Testis (tissue), 5 donors: ENCODE measurements at places on chromosomes 12 and 14. TPM values are rescaled to one million over a fixed set of nuclear protein-coding genes. Genes with fewer than 3 reads are reported as not detected.

The CLMN gene
- 35.9 TPM for total RNA-seq

The CTSG gene
- total RNA-seq = not detected

The KLRC2 gene
- not detected for total RNA-seq

The SLCO1B3 gene
- total RNA-seq = 3.9 TPM

The PSMC6 gene
- 75.9 TPM for total RNA-seq

The ITGB7 gene
- total RNA-seq = 0.24 TPM

The NAV3 gene
- total RNA-seq = 21.9 TPM

The TMEM132D gene
- total RNA-seq = 0.50 TPM

The GLS2 gene
- 4.7 TPM for total RNA-seq

The GPR132 gene
- 2.0 TPM for total RNA-seq

The LTA4H gene
- total RNA-seq = 44.4 TPM

DNA sequence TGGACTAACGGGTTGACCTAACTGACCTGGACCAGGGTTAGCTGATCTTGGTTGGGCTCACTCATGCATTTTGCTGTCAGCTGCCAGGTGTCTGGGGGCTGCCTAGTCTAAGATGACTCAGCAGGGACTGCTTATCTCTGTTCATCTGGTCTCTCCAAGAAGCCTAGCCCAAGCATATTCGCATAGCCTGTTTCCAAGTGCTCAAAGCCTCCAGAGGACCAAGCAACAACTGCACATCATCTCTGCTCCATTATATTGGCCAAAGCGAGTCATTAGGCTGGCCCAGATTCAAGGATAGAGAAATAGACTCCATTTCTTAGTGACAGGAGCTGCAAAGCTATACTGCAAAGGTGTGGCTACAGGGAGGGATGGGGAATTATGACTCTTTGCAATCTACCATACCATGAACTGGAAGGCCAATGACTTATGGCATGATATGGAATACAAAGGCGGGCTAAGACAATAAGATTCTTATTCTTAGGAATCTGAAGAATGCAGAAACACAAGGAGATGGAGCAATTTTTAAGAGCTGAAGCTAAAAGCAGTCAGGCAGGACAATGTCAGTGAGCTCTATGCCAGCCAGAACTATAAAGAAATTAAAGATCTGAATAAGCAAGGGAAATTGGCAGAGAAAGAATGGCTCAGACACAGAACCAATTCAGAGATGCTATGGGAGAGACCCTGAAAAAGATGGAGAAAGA is 194.6 kb upstream of the FSCB start:
- H3K27ac ChIP-seq = no peak overlapping the region
- no peak for DNase-seq

DNA sequence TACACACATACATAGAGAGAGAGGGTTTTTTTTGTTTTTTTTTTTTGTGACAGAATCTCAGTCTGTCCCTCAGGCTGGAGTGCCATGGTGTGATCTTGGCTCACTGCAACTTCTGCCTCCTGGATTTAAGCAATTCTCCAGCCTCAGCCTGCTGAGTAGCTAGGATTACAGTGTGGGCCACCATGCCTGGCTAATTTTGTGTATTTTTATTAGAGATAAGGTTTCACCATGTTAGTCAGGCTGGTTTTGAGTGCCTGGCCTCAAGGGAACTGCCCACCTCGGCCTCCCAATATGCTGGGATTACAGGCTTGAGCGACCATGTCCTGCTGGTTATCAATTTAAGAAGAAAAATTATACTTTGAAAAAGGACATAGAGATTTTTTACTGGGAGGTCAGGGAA is 710.6 kb downstream of the SLC6A15 start:
- no peak overlapping the region for H3K4me3 ChIP-seq
- no peaks in the 10 kb centered on the region for H3K27me3 ChIP-seq
- H3K27ac ChIP-seq = no peak overlapping the region
- no peaks in the 10 kb centered on the region for H3K4me1 ChIP-seq
- no peaks in the 10 kb centered on the region for H3K36me3 ChIP-seq

DNA sequence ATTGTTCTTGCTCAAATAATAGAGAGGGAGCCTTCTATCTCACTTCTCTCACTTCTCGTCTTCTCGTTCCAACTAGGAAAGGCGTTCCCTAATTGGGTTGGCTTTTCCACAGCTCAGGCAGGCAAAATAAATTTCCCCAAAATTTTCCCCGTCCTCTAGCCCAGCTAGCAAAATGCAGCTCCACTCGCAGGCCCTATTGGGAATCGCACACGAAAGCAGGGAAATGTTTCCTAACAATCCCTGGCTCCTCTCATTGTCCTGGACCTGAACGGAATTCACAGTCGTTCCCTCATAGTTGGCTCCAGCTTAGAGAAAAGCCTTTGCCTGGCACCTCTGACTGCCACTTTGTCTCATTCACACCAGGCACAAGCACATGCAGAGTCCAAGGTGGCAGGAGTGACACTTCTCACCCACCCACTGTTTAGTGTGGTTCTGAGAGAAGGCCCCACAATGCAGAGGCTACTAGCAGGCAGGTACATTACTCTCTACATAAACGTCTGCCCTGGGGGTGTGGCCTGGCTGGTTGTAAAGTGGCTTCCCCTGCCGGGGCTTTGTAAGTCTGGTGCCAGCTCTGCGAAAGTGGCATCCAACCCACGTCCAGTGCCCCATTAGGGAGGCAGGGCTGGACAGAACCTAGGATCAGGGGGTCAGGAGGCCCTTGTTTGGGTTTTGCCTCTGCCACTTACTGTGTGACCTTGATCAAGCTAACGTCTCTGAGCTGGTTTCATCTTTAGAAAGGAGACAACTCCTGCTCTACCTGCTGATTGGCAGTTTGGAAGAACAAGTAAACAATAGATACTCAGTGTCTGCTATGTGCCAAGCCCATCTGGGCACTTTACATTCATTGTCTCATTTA is 4.2 kb downstream of the SERPINA10 start:
- H3K4me1 ChIP-seq = peaks cover 5% of the 10 kb centered on the region
- no peak overlapping the region for H3K4me3 ChIP-seq
- H3K27me3 ChIP-seq = no peaks in the 10 kb centered on the region
- no peak overlapping the region for H3K27ac ChIP-seq

- DNase-seq = no peak
- H3K4me1 ChIP-seq = peaks cover 15% of the 10 kb centered on the region
- H3K36me3 ChIP-seq = no peaks in the 10 kb centered on the region
- peak overlapping the region; percentile 81 for H3K4me3 ChIP-seq
- H3K27ac ChIP-seq = no peak overlapping the region
These were observed 3.8 kb downstream of the C14orf93 start for GRCh38 chr14:23006188-23006534.

- no peak for DNase-seq
- peaks cover 12% of the 10 kb centered on the region for H3K4me1 ChIP-seq
- H3K27me3 ChIP-seq = peaks cover 3% of the 10 kb centered on the region
- no peak overlapping the region for H3K27ac ChIP-seq
These were observed 4.9 kb downstream of the VSX2 start for GRCh38 chr14:74244115-74244514.

GRCh38 chr12:6367969-6368892 is 7.1 kb downstream of the SCNN1A start:
- H3K36me3 ChIP-seq = no peaks in the 10 kb centered on the region
- no peaks in the 10 kb centered on the region for H3K27me3 ChIP-seq
- H3K4me1 ChIP-seq = peaks cover 6% of the 10 kb centered on the region
- no peak overlapping the region for H3K4me3 ChIP-seq
- DNase-seq = no peak

GRCh38 chr12:124819080-124819479 is 44.6 kb downstream of the SCARB1 start:
- H3K27me3 ChIP-seq = no peaks in the 10 kb centered on the region
- no peak overlapping the region for H3K4me3 ChIP-seq
- H3K36me3 ChIP-seq = no peaks in the 10 kb centered on the region
- peaks cover 10% of the 10 kb centered on the region for H3K4me1 ChIP-seq

- no peak for DNase-seq
- H3K27ac ChIP-seq = no peak overlapping the region
- H3K27me3 ChIP-seq = no peaks in the 10 kb centered on the region
- H3K36me3 ChIP-seq = no peaks in the 10 kb centered on the region
These were observed 63.3 kb downstream of the RASSF3 start for GRCh38 chr12:64673490-64674169.

DNA sequence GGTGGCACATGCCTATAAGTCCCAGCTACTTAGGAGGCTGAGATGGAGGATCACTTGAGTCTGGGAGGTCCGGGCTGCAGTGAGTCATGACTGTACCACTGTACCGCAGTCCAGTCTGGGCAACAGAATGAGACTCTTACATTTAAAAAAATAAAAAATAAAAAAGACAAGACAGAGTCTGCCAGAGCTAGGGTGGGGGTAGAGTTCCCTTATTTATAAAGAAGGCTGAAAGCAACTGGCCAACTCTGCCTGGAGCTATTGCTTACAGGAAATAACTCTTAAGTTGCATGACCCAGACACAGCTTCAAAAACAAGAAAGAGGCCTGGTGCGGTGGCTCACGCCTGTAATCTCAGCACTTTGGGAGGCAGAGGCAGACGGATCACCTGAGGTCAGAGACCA is 31.5 kb downstream of the NUMB start:
- H3K27ac ChIP-seq = peak overlapping the region; percentile 7
- H3K4me3 ChIP-seq = no peak overlapping the region
- DNase-seq = no peak
- H3K4me1 ChIP-seq = no peaks in the 10 kb centered on the region
- no peaks in the 10 kb centered on the region for H3K27me3 ChIP-seq

- no peak overlapping the region for H3K27ac ChIP-seq
- no peaks in the 10 kb centered on the region for H3K4me1 ChIP-seq
- no peaks in the 10 kb centered on the region for H3K27me3 ChIP-seq
These were observed 82.3 kb downstream of the PUS7L start for GRCh38 chr12:43676183-43676813.

- H3K27ac ChIP-seq = no peak overlapping the region
- no peak overlapping the region for H3K4me3 ChIP-seq
- no peaks in the 10 kb centered on the region for H3K27me3 ChIP-seq
- H3K36me3 ChIP-seq = no peaks in the 10 kb centered on the region
- no peak for DNase-seq
These were observed 218.1 kb upstream of the HMGA2 start for GRCh38 chr12:65606008-65606766.

- no peaks in the 10 kb centered on the region for H3K27me3 ChIP-seq
- no peak overlapping the region for H3K4me3 ChIP-seq
- H3K27ac ChIP-seq = no peak overlapping the region
- no peak for DNase-seq
These were observed 10.8 kb downstream of the TMEM179 start for GRCh38 chr14:104593710-104594136.

DNA sequence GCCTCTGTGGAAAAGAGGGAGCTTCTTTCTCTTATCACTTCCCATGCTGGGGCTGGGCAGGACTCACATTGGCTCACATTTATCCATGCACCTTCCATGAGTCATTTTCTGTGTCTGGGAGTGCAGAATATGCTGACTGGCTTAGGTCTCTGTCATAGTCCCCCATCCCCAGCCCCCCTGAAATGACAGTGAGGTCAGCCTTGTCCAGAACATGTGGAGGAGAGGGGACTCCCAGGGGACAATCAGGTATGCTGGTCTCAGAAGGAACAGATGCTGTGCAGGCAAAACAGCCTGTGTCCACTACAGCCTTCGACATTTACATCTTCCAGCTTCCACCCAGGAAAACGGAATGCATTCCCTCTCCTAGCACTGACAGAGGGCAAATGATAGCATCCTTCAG is 35.0 kb downstream of the ADGRD1 start:
- DNase-seq = no peak
- peaks cover 10% of the 10 kb centered on the region for H3K4me1 ChIP-seq
- no peak overlapping the region for H3K27ac ChIP-seq
- no peak overlapping the region for H3K4me3 ChIP-seq
- H3K36me3 ChIP-seq = no peaks in the 10 kb centered on the region

GRCh38 chr14:54769951-54770863 is 132.4 kb downstream of the GCH1 start:
- H3K27me3 ChIP-seq = no peaks in the 10 kb centered on the region
- no peaks in the 10 kb centered on the region for H3K36me3 ChIP-seq
- no peak overlapping the region for H3K27ac ChIP-seq
- peaks cover 20% of the 10 kb centered on the region for H3K4me1 ChIP-seq
- DNase-seq = no peak

GRCh38 chr14:99534863-99535262 is 53.7 kb downstream of the CCNK start:
- no peak overlapping the region for H3K27ac ChIP-seq
- H3K4me3 ChIP-seq = no peak overlapping the region
- H3K36me3 ChIP-seq = no peaks in the 10 kb centered on the region
- no peak for DNase-seq
- H3K27me3 ChIP-seq = no peaks in the 10 kb centered on the region
- peaks cover 9% of the 10 kb centered on the region for H3K4me1 ChIP-seq

- H3K27me3 ChIP-seq = no peaks in the 10 kb centered on the region
- DNase-seq = no peak
- H3K36me3 ChIP-seq = no peaks in the 10 kb centered on the region
- H3K4me3 ChIP-seq = no peak overlapping the region
These were observed 34.7 kb downstream of the KICS2 start for GRCh38 chr12:64187370-64187769.

- no peak for DNase-seq
- no peak overlapping the region for H3K4me3 ChIP-seq
- no peaks in the 10 kb centered on the region for H3K36me3 ChIP-seq
- H3K27ac ChIP-seq = no peak overlapping the region
- H3K27me3 ChIP-seq = no peaks in the 10 kb centered on the region
- H3K4me1 ChIP-seq = no peaks in the 10 kb centered on the region
These were observed 15.4 kb upstream of the TMEM120B start for GRCh38 chr12:121697093-121697698.

DNA sequence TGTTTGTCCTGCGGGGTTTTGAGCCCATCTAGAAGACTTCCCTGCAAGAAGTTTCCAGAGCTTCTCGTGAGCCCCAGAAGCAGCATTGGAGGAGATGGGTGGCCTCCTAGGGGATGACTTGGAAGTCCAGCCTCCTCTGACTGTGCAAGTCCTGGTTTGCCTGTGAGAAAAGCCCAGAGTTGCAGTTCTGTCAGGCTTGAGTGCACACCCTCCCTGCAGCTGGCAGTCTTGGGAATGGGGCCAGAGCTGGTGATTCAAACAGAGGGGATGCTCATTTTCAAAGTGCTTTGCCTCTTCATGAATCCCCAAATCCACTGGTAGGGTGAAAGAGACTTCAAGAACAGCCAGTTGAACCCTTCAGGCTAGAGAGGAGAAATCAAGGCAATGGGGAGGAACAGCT is 3.9 kb upstream of the PPP1R1A start:
- H3K27ac ChIP-seq = no peak overlapping the region
- peaks cover 19% of the 10 kb centered on the region for H3K4me1 ChIP-seq
- DNase-seq = no peak
- H3K36me3 ChIP-seq = no peaks in the 10 kb centered on the region
- no peak overlapping the region for H3K4me3 ChIP-seq
- no peaks in the 10 kb centered on the region for H3K27me3 ChIP-seq

- no peaks in the 10 kb centered on the region for H3K36me3 ChIP-seq
- H3K4me1 ChIP-seq = no peaks in the 10 kb centered on the region
- no peaks in the 10 kb centered on the region for H3K27me3 ChIP-seq
- no peak overlapping the region for H3K4me3 ChIP-seq
These were observed 46.2 kb upstream of the RIMBP2 start for GRCh38 chr12:130762319-130762675.

DNA sequence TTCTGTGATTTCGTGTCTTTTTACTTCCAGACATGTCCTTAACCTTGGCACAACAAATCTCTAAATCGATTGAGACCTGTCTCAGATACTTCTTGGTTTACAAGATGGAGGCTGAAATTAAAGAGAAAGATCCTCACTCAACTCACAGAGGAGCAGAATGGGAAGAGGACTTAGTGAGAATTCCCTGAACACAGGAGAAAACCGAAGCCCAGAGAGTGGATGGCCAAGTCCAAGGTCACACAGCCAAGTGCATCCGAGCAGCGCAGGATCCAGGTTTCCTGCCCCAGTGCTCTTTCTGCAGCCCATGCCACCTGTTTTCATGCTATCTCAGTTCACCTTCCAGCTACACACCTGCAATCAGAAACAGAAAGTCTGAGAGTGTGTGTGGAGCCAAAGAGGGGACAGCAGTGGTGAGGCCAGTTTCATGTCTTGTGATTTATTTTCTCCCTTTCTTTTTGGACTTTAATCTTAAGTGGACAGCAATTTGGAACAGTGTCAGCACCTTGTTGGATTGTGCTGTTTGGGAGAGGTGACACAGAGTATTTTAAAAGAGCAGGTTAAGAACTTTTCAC is 22.9 kb upstream of the TCL1B start:
- no peaks in the 10 kb centered on the region for H3K27me3 ChIP-seq
- no peak for DNase-seq
- H3K36me3 ChIP-seq = no peaks in the 10 kb centered on the region
